Right forelimb (tissue), 1 donor: ENCODE measurements at places on chromosomes 12 and 14.

DNA sequence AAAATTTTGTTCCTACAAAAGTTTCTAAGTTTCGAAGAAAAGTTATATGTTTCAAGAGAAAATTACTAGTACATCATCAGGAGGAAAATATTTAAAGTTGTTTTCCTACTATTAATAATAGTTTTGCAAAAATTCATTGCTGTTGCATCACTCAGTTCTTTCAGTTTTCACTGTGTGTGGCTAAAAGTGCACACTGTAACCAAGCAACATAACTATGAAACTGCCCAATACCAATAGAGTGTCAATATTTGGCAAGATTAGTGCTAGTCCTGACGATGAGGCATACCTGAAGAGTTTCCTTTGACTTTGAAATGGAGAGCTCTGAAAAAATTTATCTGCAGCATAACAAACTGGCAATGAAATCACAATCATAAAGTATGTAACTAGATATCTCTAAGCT, 194.3 kb downstream of the CPNE8 start:
- no peak for DNase-seq

GRCh38 chr12:94898388-94898787, 105.1 kb downstream of the NDUFA12 start:
- DNase-seq, result no peak

DNA sequence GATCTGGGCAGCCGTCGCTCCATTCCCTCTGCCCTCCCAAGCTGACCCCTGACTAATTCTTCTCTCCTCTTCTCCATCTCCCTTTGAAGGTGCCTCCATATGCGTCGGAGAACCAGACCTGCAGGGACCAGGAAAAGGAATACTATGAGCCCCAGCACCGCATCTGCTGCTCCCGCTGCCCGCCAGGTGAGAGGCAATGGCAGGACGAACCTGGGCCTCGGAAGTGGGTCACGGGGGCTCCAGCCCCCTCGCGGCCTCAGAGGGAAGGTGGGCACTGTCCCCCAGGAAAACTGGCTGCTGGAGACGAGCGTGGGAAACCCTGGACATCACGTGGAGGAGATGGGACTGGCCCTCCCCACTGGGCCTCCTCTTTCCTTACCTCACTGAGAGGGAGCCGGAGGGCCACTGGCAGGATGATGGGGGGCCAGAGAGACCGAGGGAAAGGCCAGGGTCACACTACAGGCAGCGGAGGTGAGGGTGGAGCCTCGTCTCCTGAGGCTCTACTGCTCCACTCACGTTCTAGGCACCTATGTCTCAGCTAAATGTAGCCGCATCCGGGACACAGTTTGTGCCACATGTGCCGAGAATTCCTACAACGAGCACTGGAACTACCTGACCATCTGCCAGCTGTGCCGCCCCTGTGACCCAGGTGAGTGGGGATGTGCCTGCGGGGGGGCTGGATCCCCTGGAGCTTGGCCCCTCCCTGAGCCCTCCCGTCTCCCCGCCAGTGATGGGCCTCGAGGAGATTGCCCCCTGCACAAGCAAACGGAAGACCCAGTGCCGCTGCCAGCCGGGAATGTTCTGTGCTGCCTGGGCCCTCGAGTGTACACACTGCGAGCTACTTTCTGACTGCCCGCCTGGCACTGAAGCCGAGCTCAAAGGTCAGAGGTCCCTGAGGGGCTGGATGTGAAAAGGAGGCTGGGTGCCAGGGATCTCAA, 806 bp downstream of the LTBR start:
- no peak for DNase-seq

DNA sequence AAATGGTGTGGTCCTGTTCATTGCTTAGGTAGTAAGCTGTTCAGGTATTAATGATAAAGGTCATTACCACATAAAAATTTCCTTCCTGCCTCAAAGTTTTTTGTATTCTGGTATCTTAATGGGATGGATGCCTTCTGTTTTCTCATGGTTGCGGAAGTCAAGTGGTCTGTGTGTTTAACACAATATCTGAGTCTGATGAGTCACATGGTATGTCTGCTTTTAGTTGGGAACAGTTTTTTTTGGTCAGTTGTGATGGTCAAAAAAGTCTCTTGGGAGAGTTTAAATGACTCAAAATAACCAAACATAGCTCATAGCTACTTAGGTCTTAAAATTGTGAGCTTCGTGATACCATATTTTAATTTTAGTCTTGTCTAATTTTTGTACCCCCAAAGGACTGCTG, 40.7 kb downstream of the STK38L start:
- DNase-seq, result no peak

- DNase-seq, result no peak
These were observed 11.8 kb downstream of the ADIPOR2 start for GRCh38 chr12:1702713-1703112.

DNA sequence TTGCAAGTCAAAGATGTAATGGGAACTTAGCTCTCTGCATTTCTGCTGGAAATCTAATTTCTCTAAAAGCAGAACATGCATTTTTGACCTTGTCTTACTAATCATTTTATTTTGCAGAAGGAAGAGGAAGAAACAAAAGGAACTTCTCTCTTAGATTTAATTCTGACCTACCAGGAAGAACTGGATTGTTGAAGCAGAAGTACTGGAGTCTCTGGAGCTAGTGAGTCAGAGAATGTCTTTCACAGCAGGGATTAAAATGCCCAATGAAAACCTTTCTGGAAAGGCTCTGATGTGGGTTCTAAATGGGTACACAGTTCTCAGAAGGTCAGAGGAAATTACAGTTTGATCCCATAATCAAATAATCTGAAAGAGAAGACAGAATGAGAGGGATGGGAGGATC, 70.8 kb upstream of the GNG2 start:
- DNase-seq, result no peak

DNA sequence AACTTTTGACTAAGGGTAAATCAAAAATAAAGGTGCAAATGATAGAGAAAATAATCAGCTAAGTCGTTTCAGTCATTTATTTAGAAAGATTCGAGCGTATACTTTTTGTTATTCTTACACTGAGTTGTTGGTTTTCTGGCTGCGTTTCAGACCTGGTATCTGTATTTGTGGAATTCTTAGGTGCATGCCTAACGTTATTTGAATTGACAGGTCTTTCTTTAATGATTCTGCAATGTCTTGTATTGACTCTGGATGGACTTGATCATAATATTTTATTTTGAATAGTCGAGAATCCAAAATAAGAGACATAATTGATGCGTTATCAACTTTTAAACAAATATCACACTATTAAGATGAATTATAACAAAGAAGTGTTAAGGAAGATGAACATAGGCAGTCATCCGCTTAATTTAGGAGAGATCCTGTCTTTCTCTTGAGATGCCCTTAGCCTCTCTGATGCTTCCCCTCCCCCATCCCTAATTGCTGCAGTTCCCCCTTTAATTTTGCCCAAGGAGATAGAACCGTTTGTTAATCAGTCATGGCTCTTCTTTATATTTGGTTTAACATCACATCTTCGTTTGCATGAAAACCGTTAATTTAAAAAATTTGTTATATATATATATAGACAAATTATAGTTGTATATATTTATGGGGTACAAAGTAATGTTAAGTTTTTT, 1.8 kb downstream of the ALX1 start:
- DNase-seq, result no peak

GRCh38 chr14:93543766-93544165, 113.0 kb downstream of the UNC79 start:
- DNase-seq, result no peak
